Myocyte (in vitro differentiated cells): ENCODE measurements at places on chromosomes 7 and 10.
A peak's percentile ranks its signal among the peaks of the same experiment; 100 is the strongest.

- DNase-seq = peak; percentile 88
Measured at GRCh38 chr10:95406651-95407280, 116.0 kb upstream of the PDLIM1 start.

- no peak for DNase-seq
Measured at GRCh38 chr7:104480529-104480928, 152.1 kb downstream of the LHFPL3 start.

DNA sequence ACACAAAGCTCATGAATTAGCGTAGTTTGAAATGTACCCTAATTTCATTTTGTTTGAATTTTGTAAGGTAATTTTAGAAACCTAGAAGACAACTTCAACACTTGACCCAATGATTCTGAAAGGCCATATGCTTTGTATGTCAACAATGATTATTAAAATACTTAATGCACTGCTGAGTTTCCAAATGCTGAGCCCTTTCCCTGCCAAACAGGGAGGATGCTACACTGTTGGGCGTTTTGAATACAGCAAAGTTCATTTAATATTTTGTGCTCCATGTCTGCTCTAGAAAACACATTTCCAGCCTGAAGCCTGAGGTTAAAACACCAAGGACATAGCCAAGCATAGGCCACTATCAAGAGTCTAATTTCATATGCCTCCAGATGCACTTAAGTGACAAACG lies 99.8 kb downstream of the ICA1 start:
- no peak for DNase-seq

DNA sequence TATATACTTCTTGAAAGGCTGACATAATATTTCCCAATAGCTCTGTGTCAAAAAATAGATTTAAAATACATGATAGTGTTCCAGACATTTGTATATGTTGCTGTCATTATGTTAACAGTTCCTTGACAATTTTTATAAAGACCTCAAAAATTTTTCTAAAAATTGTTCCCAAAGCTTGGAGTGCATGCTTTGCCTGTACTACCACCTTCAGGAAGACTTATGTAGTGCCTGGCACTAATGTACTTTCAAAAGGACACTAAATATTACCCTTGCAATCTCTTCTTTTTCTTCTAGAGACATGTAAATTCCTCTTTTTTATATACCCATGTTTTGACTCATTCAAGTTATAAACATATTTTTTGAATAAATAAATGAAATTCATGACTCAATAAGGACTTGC lies 48.0 kb upstream of the SP8 start:
- DNase-seq = no peak

- no peak for DNase-seq
Measured at GRCh38 chr10:18303851-18304801, 163.9 kb downstream of the CACNB2 start.

GRCh38 chr7:156608173-156608478 lies 32.4 kb upstream of the RNF32 start:
- no peak for DNase-seq

DNA sequence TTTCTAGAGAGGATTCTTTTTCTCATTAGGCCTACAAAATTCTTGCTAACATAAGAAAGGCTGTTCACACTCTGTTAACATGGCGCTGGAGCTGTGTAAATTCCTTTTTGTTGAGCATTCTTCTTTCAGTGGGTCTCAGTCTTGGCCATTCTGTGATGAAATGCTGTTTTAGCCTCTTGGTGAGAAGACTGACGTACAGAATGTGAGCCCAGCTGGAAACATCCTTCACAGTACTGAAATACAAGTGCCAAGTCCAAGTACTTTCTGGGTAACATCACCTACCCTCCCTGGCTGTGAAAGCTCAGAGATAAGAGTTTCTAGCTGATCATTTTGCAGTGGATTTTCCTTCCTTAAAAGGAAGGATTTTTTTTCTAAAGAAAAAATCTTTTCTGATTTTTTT lies 231.8 kb downstream of the AHR start:
- peak; percentile 43 for DNase-seq

DNA sequence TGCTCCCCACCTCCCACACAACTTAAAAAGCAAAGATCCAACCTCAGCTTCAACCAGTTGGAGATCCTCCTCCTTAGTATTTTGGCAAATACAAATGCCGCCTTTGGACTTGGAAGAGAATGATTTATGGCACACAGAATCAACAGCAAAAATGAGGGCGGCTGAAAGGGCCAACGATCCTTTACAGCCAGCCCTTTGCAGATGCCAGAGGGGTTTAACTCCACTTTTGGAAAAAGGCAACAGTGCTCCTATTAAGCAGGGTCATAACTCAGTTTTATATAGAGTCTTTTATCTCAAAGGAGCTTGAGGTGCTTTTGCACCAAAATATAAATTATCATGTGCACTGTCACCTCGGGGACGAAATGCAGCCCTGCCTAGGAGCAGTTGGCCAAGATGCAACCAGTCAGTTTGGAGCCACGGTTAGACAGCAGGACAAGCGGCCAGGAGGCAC lies 56.7 kb upstream of the JCAD start:
- no peak for DNase-seq

DNA sequence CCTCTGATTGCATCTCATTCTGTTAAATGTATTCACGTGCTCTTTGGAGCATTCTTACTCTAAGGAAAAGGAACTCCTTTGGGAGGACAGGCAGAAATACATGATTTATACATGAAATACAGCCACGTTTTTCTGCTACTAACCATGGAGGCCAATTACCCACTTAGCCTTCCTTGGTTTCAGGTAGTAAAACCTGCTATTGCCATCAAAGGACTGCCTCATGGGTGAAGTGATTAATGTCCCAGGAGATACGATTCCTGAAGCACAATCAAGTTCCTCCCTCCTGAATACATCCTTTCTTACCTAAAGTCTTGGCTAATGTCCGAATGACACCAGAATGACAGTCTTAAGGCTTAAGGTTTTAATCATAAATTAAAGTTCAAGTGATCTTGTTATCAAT lies 58.5 kb upstream of the PIK3CG start:
- DNase-seq = no peak

DNA sequence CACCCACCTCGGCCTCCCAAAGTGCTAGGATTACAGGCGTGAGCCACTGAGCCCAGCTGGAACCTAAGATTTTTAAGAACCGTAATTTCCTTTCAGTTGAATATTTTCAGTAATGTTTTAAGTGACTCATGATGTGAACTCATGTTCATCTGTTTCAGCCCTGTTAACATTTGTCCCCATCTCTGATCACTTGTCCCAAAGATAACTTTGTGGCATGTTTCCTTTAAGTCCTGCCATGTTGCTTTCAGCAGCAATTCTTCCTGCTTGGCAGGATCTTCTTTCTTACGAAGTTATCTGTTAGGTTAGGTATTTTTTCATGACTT lies 19.3 kb downstream of the ZRANB1 start:
- DNase-seq = no peak

DNA sequence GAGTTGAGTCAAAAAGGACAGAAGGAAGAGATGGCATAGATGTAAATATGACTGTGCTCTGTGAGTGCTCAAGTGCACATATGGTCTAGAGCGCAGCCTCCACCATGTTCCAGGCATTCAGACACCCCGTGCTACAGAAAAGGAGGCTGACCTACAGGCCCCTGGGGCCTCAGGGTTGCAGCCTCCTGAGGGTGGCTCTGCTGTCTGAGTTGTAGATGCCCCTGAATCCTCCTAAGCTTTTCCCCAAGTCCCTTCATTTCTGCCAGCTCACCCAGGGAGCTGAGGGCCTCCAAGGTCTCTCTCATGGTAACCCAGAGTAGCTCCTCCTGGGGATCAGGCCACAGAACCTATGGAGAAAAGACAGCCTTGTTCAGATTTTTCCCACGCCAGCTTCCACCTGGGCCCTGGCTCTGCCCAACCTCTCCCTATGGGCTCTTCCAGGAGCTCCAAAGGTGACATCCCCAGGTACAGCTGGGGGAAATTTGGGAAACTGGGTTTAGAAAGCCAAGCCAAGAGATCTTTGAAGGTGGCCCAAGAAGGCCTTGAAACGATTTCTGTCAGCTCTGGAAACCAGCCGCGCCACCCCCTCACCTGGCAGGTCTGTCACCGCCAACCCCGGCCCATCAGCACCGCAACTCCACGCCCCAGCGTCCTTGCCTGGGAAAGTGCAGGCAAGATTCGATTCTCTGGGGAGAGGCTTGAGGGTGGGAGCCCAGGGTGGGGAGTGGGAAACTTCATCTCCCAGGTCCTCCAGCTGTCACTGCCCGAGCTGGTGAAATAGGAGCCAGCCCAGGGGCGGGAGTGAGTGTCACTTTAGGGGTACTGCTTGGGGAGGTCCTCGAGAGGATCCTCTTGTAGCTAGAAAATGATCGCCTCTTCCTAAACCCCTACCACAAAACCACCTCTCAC lies 2.4 kb downstream of the ZNF467 start:
- DNase-seq = peak; percentile 63

GRCh38 chr10:86723009-86723408 lies 33.4 kb upstream of the BMPR1A start:
- DNase-seq = no peak

DNA sequence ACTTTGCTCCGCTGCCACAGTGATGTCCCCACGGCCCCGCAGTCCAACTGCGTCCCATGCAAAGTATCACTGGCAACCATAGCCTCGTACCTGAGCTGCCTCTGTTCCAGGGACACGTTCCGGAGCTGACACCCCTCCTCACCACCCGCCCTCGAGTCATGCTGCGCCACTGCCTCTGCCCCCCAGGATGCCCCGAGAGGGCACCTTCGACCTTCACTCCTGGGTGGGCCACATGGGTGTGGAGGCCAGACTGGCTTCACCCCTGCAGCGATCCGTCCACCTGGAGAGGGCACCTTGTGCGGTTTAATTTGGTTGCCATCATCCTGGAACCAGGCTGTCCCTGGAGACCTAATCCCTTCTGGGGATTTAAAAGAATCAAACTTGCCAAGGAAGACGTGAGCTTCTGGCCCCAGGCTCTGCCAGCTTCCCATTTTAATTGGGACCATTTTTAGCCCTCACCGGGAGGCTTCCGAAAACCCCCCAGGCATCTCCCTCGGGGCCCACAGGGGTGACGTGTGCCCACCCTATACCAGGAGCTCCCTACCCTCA lies 19.2 kb upstream of the TNRC18 start:
- no peak for DNase-seq

GRCh38 chr7:92598310-92598981 lies 8.3 kb upstream of the FAM133B start:
- DNase-seq = no peak

- DNase-seq = peak; percentile 72
Measured at GRCh38 chr10:34723750-34724149, 91.3 kb downstream of the PARD3 start.

DNA sequence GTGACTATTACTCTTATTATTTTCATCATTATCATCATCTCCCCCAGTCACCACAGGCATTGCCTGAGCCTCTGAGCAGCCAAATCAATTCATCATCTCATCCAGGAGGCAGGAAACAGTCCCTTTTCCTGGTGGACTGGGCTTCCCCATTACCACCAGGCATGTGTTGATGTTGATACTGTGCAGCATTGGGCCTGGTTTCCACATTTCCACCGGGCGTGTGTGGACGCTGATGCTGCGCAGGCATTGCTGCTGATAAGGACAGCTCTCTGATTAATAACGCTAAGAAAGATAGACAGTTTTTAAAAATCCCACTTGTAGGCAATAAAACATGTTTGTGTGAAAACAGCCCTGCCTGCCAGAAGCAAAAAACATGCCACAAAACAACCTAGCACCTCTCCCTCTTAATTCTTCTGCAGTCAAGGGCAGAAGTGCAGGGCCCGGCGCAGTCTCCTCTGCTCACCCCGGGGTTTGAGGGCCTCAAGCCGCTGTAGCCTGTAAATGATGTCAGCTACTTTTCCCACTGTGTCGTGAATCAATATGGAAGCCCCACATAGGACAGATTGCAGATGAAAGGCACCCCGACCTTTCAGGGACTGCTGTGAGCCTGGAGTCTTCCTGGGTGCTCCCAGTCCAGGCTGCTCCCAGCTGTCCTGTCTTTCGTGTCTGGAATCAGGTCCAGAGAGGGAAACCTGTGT lies 216.0 kb downstream of the WDR37 start:
- DNase-seq = no peak

GRCh38 chr10:58700591-58700990 lies 187.9 kb downstream of the BICC1 start:
- DNase-seq = peak; percentile 73

- DNase-seq = no peak
Measured at GRCh38 chr10:76882796-76883195, 754.8 kb downstream of the KCNMA1 start.

- no peak for DNase-seq
Measured at GRCh38 chr10:28284126-28284525, 18.7 kb downstream of the MPP7 start.

- DNase-seq = no peak
Measured at GRCh38 chr7:7791523-7791922, 73.1 kb upstream of the RPA3 start.

DNA sequence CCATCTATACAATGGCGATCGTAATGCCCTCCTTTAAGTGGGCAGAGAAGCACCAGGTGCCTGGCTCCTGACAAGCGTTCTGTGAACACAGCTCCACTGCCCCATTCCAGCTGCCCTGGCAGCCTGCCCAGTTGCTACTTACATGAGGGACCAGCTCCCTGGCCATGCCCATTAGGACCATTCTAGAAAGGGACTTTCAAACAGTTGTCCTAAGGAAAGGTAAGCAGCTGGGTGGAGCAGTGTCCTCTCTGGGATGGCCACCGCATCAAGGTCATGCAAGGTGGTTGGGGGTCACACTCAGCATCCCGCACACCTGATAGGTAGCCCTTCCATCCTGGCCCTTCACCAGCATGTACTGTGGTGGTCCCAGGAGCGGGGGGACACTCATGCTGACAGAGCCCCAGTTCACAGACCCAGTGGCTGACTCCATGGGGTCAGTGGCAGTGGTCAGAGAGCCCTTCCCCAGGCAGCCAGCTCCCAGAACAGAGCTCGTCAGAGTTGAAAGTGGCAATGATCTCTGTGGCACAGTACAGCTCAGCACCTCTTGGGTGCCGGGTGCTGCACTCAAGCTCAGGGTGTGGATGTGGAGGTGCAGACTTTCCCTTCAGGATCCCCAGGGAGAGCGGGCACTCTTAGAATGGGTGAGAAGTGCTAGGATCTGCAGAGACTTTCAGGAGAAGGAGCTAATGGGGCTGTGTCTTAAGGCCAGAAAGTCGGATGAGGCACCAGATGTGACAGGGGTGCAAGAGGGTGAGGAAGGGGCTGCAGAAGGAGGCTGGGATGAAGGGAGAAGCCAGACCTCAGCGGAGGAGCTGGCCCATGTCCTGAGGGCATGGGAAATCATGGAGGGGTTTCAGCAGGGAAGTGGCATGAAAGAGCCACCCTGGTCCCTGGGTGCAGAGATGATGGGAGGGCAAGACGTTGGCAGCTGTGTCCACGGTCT lies 10.9 kb downstream of the MMRN2 start:
- no peak for DNase-seq

GRCh38 chr7:116500078-116500853 lies 728 bp downstream of the CAV2 start:
- peak; percentile 60 for DNase-seq

DNA sequence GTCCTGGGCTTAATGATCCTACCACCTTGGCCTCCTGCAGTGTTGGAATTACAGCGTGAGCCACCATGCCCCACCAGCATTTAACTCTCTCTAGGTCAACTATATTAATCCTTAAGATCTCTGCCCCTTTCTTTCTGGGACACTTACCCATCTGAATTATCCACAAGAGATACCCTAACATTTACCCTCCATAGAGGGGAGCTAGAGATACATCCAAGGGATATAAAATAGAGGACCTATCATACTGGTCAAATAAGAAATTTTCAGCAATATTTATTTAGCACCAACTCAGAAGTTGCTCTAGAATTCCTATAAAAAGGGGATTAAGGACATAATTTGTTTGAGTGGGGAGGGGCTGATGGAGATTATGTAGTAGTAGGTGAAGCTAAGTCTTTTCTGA lies 96.5 kb downstream of the OTUD1 start:
- DNase-seq = no peak

- DNase-seq = no peak
Measured at GRCh38 chr7:136033413-136034031, 56.4 kb upstream of the MTPN start.
